ENCODE measurements at places on chromosomes 1 and 21.
A peak's percentile ranks its signal among the peaks of the same experiment; 100 is the strongest.

DNA sequence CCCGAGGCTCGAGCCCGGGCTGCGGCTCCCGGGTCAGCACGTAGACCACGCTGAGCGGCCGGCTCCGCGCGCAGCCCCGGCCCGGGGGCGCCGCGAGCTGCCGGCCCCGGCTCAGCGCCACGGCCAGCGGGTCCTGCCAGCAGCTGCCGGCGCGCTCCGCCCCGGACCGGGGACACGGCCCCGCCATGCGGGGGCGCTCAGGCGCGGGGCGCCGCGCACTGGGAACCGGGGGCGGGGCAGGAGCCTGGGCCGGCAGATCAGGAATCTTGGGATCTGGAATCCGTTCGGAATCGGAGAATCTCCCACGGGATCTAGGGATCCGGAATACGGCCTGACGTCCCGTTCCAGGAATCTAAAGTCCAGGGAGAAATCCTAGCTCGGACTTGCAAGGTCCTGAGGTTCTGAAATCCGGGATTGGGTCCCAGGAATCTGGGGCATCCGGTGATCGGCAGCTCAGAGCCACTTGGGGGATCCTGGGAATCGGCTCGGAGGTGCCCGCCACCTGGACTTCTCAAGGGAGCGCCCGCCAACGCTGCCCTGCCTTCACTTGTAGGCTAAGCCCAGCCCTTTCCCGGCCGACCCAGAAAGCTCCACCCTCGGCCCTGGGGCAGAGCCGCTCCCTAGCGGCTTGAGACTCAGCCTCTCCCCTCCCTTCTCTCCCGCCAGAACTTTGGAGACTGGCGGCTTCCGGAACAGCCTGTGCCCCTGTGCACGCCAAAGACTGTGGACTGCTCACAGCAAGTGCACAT, at the start of gene MAP3K6:
TSS of gene MAP3K6 (minus strand) at position 551 of the 749 bp plus-strand sequence. CDS start at position 187, 364 bp downstream.
- DNase-seq, result peak; percentile 93

DNA sequence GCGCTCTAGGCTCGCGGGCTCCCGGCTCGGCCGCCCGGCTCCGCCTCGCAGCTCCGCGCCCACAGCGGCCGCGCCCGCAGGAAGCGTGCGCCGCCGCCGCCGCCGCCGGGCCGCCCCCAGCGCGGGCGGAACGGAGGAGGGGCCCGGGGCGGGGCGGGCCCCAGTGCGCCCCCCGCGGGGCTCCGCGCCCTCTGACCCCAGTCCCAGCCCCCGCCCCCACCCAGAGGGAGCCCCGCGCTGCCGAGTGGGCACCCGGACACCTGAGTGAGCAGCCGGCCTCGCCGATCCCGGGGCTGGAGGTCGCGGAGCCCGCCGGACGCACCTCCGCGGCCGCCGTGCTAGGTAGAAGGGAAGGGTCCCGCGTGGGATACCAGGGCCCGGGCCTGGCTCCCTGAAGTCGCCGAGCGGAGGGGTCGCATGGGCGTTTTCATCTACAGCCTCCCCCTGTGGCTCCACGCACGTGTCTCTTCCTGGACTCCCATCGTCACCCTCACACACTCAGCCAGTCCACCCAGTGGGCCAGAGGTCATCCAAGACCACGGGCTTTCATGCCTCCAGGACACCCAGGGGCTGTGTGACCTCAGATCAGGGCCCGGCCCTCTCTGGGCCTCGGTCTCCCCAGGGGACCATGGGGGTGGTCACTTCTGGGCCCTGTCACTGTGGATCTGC, at the start of gene SDC3:
TSS of gene SDC3 (minus strand) at position 63 of the 669 bp plus-strand sequence. CDS start 172 bp downstream, outside the sequence.
- DNase-seq, result peak; percentile 24

DNA sequence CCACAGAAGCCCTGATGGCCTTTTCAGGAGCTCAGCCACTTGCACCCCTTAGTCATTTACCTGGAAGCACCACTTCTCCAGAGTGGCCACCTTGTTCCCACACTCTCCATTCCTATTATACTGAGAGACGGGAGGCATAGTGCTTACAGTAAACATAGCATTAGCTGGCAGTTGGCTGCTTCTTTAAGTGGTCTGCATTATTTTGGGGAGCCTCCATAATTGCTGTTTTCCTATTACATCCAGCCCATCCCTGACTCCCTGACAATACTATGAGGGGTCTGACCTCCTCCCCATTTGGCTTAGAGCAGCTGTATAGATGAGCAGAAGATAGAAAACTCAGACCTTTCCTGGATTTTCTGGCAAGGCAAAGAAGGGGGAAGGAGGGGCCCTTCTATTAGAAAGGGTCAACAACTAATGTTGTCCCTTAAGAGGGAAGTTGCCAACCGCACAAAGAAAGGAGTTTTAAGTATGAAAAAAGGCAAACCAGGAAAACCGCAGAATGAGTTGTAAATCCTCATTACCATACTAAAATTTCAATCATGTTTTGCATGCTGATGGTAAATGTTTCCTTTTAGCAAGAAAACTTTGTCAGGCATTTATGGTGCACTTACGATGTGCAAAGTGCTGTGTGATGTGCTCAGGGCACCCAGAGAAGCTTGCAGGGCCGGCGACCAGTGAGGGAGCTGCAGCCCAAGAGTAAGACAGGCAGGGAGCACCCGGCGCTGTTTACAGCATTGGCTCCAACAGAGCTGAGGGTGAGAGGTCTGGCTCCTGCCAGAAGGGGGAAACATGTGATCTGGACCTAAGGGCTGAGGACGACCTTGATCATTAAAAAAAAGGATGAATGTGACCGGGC, 167.3 kb downstream of the ZZZ3 start:
- no peak for DNase-seq

DNA sequence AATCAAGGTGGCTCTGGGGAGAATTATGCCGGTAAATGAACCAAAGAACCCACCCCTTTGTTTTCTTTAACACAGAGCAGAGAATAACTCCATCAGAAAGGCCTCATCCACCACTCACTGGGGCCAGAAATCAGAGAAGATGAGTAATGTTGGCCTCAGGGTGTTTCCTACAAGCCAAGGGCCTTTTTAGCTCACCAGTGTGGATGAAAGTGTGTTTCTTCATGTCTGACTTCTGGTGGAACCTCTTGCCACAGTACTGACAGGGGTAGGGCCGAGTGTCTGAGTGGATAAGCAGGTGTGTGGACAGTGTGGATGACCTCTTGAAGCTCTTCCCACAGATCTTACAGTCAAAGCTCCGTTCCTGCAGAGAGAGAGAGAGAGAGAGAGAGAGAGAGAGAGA, 8.3 kb downstream of the GFI1 start:
- DNase-seq, result no peak

- DNase-seq, result peak; percentile 55
Observed at GRCh38 chr1:186212568-186213224, 162.4 kb downstream of the TPR start.

GRCh38 chr1:55129194-55129728, 85.9 kb downstream of the USP24 start:
- no peak for DNase-seq

Measured in thyroid gland (tissue), 4 donors.